NCI-H774 (cell line): ENCODE measurements at places on chromosomes 1 and 21.

DNA sequence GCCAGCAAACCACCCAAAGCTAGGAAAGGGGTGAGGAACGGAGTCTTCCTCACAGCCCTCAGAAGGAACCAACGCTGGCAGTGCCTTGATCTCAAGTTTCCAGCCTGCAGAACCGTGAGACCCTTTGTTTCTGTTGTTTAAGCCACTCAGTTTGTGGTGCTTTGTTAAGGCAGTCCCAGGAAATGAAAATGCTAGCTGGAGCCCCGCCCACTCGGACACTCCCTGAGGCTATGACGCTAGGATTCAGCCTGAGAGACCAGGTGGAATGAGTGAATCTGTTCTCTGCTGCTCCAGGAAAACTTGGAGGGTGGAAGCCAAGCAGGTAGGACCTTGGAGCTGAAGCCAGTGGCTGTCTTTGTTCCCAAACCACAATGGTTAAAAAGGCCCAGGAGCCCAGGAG lies 196.5 kb upstream of the POU3F1 start:
- DNase-seq: no peak

DNA sequence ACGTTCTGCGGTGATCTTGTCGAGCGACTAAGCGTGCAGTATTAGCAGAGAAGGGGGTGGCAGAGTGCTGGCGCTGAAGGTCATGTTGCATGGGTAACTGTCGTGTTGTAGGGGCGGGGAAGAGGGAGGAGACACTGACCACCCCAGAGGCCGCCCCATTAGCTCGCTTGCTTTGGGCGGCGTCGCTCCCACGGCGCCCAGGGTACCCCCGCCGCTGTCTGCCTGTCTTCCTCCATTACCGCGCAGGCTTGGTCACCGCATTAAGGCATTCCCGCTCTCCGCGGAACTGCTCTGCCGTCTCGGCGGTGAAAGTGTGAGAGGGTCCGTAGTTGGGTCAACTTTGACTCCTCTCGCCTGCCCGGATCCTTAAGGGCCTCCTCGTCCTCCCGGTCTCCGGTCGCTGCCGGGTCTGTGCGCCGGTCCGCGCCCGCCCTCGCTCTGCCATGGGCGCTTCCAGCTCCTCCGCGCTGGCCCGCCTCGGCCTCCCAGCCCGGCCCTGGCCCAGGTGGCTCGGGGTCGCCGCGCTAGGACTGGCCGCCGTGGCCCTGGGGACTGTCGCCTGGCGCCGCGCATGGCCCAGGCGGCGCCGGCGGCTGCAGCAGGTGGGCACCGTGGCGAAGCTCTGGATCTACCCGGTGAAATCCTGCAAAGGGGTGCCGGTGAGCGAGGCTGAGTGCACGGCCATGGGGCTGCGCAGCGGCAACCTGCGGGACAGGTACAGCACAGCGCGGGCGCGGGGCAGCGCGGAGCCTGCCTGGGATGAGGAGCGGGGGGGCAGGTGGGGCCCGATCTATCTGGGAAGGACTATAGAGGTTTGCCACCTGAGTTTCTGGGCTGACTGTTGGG lies at the start of gene MTARC2:
TSS of gene MTARC2 (plus strand) at position 234 of the 846 bp plus-strand sequence. CDS start at position 444, 210 bp downstream.
- DNase-seq: peak; percentile 79

DNA sequence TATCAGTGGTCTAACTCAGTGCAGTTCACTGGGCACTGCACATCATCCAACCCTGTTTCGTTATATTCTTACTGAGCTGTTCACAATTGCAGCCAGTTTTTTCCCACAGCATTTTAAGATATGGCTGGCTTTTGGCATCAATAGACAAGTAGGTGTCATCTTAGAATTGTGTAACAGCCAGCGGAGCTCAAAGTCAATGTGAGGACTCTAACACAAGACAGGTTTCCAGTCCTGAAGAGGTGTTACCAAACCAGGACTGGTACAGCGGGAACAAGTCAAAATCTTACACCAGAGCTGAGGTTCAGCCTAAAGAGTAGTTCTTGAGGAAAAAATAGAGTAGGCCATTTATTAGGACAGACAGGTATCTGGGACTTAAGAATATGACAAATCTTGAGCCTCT lies 313.3 kb downstream of the SEC16B start:
- no peak for DNase-seq

DNA sequence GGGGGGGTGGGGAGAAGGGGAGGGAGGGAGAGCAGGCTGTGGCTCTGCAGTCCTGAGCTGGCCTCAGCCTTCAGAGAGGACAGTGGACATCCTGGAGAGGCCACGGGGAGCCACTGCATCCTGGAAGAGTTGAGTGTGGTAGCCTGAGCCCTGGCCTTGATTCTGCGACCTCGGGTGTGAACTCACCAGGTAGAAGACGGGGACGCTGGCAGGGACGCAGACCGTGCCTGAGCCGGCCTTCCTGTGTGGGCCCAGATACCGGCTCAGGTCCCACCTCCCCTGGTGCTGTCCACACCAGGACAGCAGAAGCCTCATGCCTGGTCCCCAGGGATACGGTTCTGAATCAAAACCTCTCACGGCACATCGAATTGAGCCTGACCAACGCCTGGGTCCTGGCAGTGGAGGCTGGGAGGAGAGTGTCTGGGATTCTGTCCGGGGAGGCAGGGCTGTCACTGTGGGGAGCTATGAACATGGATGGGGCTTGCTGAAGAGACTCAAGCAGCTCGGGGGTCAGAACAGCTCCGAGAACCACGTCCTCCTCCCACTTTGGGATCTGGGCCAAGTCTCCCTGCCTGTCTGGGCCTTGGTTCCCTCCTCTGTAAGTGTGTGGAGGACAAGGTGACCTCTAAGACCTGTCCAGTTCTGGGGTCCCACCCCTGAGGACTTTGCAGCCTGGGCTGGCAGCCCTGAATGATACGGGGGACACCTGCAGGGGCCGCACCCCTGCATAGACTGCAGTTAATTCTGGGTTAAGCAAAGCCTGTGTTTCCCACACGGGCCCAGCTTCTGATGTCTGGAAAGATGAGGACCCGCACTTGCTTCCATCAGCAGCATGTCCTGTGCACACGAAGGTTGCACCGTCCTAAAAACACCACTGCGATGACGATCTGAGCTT lies 30.4 kb downstream of the RRP1 start:
- no peak for DNase-seq

DNA sequence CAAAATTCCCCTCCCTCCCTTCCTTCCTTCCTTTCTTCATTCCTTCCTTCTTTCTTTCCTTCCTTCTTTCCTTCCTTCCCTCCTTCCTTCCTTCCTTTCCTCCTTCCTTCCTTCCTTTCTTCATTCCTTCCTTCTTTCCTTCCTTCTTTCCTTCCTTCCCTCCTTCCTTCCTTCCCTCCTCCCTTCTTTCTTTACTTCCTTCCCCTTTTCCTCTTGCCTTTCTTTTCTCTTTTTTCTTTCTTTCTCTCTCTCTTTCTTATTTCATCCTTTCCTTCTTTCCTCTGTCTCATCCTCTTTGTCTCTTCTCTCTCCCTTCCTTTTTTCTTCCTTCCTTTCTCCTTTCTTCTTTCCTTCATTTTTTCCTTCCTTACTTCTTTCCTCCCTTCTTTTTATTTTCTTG lies 171.9 kb upstream of the BRINP3 start:
- DNase-seq: no peak

DNA sequence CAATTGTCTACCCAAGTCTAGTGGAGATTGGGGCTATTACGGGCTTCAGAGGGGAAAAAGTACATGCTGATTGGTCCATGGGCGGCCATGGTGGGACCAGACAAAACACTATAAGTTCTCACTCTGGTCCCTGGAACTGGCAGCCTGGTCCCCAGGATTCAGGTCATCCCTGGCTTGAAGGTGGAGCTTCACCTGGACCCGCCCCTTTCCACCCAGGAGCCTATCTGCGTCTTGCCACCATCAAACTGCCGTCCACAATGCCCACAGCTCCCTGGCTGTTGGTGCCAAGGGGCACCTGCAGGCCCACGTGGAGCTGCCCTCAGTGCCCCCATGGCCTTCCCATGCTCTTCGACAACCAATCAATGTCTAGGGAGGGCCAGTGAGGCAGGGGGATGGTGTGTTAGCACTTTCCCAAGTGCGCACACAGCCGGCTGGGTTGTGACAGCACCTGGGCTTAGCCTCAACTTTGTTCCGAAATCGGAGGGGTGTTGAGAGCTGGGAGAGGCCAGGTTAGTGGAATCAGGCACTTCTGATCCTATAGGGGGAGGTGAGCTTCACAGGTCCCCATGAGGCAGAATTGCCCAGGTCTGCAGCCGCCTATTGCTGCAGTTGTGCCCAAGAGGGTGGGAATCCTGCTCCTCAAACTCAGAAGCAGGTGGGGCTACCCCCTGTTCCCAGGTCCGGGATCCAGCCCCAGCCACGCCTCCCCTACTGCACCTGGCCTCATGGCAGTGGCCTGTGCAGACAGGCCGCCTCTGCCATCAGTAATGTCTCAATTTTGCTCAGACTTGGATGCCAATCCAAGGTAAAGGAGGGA lies 1369.4 kb upstream of the PRMT6 start:
- DNase-seq: no peak

DNA sequence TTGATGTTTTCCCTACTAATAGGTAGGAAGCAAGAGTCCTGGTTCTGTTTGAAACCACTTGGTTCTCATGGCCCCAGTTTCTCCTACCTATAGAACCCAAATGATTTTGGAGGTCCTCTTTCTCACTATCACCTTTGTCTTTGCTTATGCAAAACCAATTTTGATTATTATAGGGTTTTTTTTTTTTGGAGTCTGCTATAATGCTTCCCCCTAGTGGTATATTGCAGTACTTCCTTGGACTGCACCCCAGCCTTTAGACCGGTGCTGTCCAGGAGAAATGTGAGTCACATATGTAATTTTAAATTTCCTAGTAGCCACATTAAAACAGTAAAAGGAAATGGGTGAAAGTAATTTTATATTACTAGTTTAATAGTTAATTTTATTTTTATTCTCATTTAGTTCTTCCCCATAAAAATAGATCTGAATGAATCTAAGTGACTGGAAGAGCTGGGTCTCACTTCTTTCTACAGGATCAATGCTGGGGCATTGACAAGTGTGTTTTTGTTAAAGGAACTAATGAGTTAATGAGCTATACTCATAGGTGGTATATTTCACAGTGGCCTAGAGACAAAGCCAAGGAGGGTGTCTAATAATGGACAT lies 10.6 kb downstream of the FCMR start:
- peak; percentile 16 for DNase-seq

GRCh38 chr1:204653590-204654340 lies 31.8 kb downstream of the LRRN2 start:
- no peak for DNase-seq

GRCh38 chr1:60510162-60510561 lies 436.6 kb upstream of the C1orf87 start:
- no peak for DNase-seq

GRCh38 chr21:38637161-38637560 lies 138.9 kb upstream of the ERG start:
- no peak for DNase-seq

DNA sequence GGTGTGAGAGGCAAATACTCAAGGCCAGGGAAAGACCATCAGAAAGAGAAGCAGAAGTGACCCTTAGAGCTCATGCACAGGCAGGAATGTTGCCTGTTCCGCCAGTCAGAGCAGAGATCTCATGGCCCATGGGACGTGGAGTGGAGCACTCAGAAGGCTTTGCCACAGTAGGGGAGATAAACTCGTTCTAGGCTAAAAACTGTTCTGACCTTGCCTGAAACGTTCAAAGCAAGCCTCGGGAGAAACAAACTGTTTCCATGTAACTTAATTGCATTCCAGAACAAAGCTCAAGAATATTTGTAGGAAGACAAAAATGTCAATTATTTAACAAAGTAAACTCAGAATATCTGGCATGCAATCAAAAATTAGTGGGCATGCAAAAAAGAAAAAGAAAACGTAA lies 20.7 kb upstream of the SLC19A1 start:
- no peak for DNase-seq

DNA sequence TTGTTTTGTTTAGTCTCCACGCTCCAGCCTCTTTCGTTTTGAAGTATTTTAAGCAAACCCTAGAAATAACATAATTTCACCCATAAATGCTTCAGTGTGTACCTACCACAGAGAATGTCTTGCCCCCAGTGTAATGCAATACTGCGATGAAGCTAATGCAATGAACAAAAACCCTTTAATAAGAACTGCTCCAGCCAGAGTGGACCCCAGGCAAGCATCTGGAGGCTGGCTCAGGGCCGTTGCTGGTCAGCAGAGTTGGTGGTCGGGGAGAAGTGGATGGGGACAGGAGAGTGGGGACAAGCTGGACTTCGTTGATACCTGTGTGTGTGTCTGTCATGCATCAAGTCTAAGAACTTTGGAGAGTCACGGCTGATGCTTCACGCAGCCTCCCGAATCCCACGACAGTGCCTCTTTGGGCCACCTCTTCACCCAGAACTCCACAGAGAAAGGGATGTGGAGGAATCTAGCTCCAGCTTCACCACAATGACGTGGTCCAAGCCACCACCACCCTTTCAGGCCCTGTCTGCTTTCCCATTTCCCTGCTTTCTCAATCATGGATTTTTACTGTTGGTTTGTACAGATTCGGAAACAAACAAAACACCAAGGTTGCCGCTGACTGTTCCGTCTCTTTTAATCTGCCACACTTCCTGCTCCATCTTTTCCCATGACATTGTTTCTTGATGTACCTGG lies 108.6 kb upstream of the ERRFI1 start:
- no peak for DNase-seq

DNA sequence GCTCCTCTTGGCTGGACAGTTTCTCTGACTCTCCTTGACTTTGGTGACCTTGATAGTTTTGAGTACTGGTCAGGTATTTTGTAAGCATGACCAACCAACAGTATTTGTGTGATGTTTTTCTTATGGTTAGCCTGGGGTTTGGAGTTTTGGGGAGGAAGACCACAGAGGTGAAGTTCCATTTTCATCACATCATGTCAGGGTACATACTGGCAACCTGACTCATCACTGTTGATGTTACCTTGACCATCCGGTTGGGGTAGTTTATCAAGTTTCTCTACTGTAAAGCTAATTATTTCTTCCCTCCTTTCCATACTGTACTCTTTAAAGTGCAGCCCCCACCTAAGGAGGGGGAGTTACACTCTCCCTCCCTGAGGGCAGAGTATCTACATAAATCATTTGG lies 13.4 kb downstream of the OSCP1 start:
- no peak for DNase-seq

DNA sequence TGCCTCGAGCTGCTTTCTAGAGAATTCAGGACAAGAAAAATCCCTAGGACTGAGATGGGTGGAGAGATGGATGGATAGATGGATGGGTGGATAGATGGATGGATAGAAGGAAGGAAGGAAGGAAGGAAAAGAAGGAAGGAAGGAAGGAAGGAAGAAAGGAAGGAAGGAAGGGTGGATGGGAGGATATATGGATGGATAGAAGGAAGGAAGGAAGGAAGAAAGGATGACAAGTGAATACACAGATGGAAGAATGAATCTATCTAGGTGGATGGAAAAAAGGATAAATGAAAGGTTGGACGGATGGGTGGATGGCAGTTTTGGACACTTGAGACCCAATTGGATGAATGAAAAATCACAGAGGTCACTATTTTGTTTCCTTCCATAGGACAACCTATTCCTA lies 120.4 kb upstream of the KAZN start:
- no peak for DNase-seq

DNA sequence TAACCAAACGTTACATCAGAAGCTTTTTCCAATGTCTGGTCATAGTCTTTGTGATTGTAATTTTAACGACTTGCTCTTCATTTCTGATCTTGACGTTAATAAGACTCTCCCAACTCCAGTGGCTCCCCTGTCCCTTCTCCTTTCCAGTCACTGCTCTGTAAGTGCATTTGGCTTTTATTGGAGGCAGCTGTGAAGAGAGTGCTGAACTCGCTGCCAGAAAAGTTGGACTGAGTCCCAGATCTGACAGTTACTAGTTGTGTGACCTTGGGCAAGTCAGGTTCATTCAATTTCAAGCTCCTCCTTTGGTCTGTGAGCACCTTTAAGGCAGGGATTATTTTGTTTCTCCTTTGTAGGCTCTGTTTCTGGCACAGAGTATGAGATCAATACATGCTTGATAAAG lies 109.6 kb upstream of the TSPAN2 start:
- DNase-seq: peak; percentile 50

- DNase-seq: no peak
Measured at GRCh38 chr1:8891401-8891800, 12.9 kb upstream of the ENO1 start.
